Activated CD8-positive, alpha-beta memory T cell treated with anti-CD3 and anti-CD28 coated beads for 1 hour (primary cell): ENCODE measurements at places on chromosomes 11 and 22.

DNA sequence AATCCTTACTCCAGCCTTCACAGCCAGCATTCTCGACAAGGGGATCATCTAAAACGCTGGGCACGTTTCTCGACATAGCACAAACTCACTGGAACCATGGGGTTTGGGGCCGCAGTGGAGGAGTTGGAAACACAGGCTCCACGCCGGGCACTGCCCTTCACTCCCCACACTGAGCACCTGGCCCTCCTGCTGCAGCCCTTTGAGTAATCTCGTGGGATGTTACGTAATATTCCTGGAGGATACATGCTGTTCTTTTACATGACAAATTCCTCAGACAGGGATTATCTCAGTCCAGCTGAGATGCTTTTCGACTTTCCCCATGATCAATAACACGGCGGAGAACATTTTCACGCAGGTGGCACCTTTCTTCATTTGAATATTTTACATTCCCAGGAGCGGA is 408.0 kb downstream of the SHANK2 start:
- no peak for DNase-seq

DNA sequence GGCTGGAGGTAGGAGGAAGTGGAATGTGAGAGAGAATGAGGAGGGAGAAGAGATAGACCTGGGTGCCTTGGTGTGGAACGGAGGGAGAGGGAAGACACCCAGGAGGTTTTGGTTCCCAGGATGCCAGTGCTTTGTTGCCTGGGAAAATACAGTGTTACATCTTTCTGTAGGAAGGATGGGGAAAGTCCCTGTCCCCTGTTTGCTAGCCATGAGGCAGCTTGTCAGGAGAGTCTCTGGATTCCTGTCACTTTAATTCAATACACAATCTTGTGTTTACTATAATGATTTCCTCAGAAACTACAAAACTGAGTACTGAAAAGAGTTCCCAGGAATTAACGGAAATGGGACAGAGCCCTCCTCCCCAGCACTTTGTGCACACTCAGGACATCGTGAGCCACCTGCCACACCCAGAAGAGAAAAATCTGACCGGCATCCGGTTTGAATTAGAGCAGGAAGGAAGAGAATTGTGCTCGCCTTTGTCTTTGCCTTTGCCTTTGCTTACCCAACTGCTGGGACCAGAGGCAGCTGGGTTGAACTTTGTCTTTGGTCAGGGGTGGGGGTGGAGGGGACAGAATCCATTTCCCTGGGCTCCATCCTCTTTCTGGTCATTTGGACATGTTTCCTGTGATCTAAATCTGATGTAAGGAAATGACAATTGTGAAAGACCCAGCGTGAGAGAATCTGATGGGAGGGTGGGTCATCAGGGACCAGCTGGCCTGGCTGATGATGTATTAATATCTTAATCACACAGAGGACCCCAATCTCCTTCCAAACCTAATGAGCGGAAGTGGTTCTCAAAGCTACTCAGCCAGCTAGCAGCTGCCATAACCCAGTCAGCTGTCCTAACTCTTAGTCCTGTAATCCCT is 1.3 kb upstream of the LIMK2 start:
- no peak for DNase-seq

- DNase-seq, result no peak
These were observed 62.1 kb upstream of the NUP50 start for GRCh38 chr22:45101515-45102227.

DNA sequence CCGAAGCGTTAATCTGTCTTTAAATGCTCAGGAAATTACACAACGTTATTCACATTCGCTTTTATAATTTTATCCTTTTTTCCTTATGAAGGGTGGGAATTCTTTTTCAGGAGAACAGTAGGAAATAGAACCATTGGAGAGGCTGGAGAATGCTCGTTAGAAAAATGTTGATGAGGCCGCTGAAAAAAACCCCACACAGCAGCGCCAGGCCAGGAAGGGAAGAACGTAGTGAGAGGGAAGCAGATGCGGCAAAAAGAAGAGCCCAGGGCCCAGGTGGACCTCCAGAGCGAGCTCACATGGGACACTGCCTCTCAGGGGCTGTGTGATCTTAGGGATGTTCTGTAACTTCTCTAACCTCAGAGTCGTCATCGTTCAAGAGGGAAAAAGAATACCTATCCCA is 691.6 kb downstream of the OPCML start:
- no peak for DNase-seq

DNA sequence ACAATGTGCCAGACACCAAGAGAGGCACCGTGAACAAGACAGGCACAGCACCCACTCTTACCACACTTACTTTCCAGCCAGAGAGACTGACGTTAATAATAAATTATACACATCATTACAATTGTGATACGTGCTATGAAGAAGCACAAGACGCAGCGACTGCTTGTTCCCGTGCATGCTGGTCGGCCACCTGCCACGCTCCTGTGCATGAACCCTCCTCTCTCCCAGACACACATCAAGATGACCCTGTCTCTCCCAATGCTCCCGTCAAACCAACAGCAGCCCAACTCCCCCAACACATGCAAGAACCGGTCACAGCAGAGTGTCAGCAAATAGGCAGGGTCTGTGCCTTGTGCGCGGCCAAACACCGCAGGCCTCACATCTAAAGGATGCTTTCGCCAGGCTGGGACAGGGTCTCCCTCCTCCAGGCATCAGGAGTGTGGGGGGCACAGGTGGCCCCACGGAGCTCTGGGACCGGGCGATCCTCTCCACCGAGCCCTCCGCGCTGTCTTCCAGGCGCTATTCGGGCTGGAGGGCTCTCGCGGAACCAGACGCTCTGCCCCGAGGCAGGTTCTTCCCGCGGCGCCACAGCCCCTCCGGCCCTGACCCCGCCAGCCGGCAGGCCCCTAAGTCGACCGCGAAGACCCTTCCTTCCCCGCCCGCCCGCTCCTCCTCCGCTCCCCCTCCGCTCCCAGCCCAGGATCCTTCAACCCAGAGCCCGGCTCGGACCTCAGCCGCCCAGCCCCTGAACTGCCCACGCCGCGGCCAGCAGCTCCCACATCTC is 533 bp downstream of the SERGEF start:
- DNase-seq, result no peak

DNA sequence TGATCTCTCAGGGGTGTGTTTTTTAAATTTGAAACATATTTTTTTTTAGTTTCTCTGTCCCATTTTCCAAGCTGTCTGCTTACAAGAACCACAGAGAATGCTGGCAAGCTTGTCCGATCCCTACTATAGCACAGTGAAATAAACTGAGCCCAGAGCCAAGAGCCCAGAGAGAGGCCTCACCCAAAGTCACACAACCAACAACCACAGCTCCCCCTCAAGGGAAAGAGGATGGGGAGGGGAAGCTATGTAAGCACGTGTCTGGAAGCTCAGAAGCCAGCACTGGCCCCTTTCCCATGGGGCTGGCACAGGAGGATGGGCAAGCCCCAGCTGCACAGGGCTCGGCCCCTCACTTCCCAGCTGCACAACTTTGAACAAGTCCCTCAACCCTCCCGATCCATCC is 3.2 kb upstream of the SART1 start:
- DNase-seq, result no peak

- DNase-seq, result no peak
These were observed 29.4 kb downstream of the GDPD5 start for GRCh38 chr11:75496305-75496752.

- DNase-seq, result peak; percentile 1
These were observed 53.9 kb upstream of the CEP126 start for GRCh38 chr11:101860696-101861427.

- no peak for DNase-seq
These were observed 9.2 kb upstream of the GAS2 start for GRCh38 chr11:22657101-22657694.

DNA sequence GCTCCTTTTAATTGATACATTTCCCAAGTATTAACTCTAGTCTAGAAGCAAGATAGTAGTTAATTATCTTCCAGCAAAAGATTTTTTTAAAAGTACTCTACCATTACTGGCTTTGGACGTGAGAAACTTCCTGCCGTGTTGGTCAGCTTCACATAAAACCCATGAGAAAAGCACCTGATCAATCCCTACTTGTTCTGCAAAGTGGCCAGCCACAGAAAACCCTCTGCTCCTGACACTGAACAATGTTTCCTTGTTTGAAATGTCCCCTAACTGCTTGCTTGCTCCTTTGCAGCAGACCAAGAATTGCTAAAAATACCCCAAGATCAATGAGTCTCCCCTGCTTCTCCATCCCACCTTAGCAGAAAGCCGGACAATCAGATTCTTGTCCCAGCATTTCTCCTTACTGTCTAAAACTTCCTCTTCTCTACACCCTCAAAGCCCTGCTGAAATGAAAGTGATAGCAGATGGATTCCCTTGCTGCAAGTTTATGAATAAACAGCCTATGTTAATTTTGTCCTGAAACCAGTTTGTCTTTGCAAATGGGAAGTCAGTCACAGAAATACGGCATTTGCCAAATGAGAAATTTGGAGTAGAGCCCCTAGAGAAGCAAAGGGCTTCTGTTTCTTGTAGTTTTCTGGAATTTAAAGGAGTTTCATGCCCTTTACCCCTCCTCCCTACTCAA is 207.1 kb upstream of the ARHGAP20 start:
- DNase-seq, result no peak

GRCh38 chr11:117855186-117855845 is 21.1 kb downstream of the FXYD6 start:
- DNase-seq, result no peak

- no peak for DNase-seq
These were observed 10.0 kb downstream of the SLC29A2 start for GRCh38 chr11:66361502-66361941.

- DNase-seq, result no peak
These were observed 61.3 kb downstream of the MACROD1 start for GRCh38 chr11:64104632-64105031.

DNA sequence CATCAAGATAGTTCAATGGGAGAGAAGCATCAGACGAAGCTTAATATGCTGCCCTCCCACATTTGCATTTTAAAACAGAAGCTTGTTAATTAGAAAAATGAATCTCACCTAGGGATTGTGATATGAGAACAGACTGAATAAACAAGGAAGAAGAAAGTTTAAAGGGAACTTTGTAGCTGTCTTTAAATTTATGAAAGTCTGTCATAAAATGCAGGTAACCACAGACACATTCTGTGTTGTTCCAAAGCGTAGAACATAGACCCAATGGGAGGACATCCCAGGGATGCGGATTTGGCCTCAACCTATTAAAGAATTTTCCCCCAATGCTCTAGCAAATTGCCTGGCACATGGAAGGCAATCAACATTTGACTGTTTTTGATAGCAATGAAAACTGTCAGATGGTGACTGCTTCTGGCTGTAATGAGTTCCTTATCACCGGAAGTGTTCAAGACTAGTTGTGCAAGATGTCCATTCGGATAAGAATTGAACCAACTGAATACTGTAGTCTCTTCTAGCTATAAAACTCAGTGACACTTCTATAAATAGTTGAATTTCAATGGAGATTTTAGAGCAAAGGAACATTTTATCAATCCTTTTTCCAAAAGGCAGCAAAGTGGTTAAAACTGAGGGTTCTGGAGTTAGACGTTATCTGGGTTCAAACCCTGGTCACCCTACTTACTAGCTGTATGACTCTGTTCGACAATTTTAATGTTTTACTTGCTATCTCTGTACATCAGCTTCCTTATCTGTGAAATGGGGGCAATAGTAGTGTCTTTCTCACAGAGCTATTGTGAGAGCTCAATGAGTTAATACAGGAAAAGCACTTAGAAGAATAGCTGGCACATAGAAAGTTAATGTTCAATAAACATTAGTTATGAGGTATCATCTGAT is 64.9 kb downstream of the LIF start:
- DNase-seq, result no peak

- DNase-seq, result no peak
These were observed 62.0 kb downstream of the INSC start for GRCh38 chr11:15176646-15177163.

- no peak for DNase-seq
These were observed 279.6 kb upstream of the PITPNB start for GRCh38 chr22:28198692-28199091.

- no peak for DNase-seq
These were observed 33.0 kb downstream of the AHNAK start for GRCh38 chr11:62513626-62514025.

- DNase-seq, result no peak
These were observed 4.7 kb downstream of the MPEG1 start for GRCh38 chr11:59207988-59208451.

- DNase-seq, result no peak
These were observed 8.1 kb downstream of the INPP5J start for GRCh38 chr22:31130873-31131272.

- DNase-seq, result no peak
These were observed 117.4 kb downstream of the SGSM3 start for GRCh38 chr22:40487663-40488249.
